ENCODE measurements at places on chromosomes 11 and 22.

DNA sequence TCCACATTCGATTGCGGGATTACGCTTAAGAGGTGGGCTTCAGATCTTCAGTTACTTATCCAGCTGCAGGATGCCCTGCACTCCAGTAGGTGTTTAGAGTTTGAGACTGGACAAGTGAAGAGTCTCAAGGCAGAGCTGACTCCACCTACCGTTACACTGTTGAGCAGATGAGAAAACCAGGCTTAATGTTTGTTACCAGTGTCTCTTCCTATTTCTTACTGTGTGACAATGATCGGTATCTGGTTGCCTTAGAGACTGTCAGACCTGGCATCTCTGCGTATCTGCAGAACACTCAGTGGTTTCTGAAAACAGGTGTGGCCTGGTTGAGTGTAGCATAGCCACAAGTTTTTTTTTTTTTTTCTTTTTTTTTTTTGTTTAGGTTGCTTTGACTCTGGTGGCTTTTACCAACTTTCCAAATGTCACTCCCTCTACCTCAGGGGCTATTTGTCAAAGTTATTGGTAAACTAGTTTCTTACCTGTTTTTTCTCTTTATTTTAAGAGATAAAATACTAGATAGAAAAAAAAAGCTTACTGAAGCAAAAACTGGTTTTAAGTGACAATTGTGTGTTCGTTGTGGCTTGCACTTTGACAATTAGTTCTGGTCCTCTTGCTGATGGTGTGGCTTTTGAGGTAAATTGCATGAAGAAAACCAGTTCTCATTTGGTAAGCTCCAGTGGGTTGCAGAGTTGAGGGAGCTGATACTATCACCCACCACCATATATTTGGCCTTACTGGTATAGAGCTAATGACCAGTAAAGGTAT is 284.8 kb downstream of the ETS1 start:
- no peak for DNase-seq

GRCh38 chr11:111700162-111700561 is 66.0 kb downstream of the PPP2R1B start:
- DNase-seq, result no peak

- DNase-seq, result no peak
Measured at GRCh38 chr11:199782-200181, 6.9 kb downstream of the SCGB1C1 start.

GRCh38 chr11:64101461-64101860 is 64.5 kb downstream of the MACROD1 start:
- no peak for DNase-seq

- DNase-seq, result no peak
Measured at GRCh38 chr11:58006940-58007339, 16.7 kb upstream of the OR9Q1 start.

DNA sequence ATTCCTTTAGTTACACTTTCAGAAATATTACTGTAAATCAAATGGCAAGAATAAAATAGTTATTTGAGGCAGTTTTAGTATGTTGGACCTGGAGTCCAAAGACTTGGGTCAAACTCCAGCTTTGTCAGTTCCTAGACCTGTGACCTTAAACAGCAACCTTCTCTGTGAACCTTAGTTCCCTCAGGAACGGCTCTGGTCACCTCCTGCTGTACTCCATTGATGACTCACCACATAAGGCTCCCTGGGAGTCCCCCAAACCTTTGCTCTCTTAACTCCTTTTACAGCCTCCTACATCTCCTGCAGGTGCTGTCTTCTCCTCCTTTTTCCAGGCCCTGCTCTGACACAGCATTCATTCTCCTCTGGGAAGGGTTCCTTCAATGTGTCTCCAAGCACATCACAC is 29.1 kb downstream of the LIMK2 start:
- DNase-seq, result no peak
